LNCaP clone FGC (cell line): ENCODE measurements at places on chromosomes 7 and 10.
A peak's percentile ranks its signal among the peaks of the same experiment; 100 is the strongest.

- no peak for DNase-seq
Measured at GRCh38 chr10:8044331-8044907, 10.1 kb upstream of the GATA3 start.

GRCh38 chr10:65413001-65413400 is 1512.8 kb upstream of the LRRTM3 start:
- DNase-seq, result no peak

GRCh38 chr10:77291596-77292505 is 345.8 kb downstream of the KCNMA1 start:
- DNase-seq, result no peak

- DNase-seq, result no peak
Measured at GRCh38 chr10:121084675-121085070, 233.5 kb downstream of the WDR11 start.

- DNase-seq, result no peak
Measured at GRCh38 chr7:105837765-105838626, 38.4 kb downstream of the ATXN7L1 start.

DNA sequence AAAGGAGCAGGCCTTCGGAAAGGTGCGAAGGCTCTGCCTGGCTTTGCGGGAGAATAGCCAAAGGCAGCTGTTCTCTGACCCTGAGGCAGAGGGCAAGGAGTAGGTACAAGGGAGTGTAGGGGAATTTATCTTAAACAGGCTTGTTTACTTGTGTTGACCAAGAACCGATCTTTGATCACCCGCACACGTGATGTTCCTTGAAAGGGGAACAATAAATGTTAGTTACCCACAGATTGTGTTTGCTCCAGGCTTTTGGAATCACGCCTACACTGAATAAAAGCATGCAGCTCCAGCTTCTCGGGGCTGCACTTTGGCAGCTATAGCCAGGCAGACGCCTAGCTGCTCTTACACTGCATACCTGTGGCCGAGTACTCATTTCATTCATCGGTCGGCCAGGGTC is 420.8 kb downstream of the PHF14 start:
- no peak for DNase-seq

DNA sequence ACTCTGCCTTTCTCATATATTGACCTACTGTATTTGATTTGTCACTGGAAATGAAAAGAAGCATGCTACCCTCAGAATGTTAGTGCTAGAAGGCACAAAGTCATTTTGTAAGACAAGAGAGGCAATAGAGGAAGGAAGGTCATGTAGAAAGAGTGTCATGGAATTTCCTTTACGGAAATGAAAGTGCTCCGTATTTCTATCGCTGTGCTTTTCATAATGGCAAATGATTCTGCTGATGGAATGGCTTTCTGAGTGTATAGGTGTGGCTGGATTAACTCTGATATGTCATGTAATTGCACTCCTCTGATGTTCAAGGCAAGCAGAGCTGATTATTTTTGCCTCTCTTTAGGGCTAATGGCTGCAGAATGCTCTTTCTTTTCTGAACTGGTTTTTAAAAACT is 15.5 kb upstream of the STEAP4 start:
- no peak for DNase-seq

DNA sequence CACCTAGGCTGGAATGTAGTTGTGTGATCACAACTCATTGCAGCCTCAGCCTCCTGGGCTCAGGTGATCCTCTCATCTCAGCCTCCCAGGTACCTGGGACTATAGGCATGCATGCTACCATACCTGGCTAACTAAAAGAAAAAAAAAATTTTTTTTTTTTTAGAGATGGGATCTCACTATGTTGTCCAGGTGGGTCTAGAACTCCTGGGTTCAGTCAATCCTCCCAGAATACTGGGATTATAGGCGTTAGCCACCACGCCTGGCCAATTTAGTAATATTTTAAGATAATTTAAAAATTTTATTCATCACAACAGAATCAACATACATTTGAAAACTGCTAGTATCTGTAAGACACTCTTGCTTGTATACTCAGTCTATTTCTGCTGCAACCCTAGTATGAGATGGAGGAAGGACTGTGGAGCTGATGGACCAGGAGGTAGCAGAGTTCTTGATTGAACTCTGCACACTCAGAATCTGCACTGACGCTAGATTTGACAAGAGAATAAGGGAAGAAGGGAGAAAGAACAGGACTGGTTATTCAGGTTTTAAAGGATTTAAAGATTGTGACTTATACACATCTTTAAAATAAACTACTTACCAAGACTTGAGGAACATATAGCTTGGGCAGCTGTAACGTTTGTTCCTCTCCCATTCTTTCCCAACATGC is 57.6 kb downstream of the VCL start:
- no peak for DNase-seq

- no peak for DNase-seq
Measured at GRCh38 chr10:114987995-114988394, 50.0 kb downstream of the TRUB1 start.

DNA sequence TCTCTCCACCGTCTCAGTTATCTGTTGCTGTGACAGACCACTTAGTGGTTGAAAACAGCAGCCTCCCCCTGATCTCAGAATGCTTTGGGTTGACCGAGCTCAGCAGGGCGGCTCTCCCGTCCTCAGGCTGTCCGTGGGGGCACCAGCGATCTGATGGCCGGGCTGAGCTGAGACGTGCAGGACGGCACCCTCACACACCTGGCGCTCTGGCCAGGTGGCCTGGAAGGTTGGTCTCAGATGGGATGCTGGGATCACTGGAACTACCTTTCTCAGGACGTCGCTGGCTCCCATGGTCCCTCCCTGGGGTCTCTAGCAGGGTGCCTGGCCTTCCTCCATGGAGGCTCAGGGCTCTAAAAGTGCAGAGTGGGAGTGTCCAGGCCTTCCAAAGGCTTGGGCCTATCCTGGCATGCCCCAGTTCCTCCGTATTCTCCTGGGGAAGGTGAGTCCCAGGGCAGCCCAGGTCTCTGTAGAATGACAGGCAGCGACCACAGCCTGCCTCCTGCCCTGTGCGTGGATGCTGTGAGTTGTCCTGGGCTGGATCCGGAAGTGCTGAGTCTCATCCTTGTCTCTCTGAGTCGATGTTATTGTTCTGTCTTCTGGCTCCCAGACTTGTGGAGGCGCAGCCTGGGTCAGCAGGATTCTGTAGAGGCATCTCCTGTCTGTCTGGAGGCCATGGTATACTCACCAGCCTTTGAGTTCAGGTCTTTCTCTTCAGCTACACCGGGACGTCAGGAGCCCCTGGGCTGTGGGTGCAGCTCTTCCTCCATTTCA is 12.2 kb upstream of the PWWP2B start:
- DNase-seq, result no peak

- DNase-seq, result no peak
Measured at GRCh38 chr7:130938661-130939060, 204.7 kb upstream of the KLF14 start.

- DNase-seq, result no peak
Measured at GRCh38 chr7:50793947-50794570, 11.4 kb upstream of the GRB10 start.

GRCh38 chr10:49776851-49777250 is 14.7 kb upstream of the OGDHL start:
- DNase-seq, result no peak

DNA sequence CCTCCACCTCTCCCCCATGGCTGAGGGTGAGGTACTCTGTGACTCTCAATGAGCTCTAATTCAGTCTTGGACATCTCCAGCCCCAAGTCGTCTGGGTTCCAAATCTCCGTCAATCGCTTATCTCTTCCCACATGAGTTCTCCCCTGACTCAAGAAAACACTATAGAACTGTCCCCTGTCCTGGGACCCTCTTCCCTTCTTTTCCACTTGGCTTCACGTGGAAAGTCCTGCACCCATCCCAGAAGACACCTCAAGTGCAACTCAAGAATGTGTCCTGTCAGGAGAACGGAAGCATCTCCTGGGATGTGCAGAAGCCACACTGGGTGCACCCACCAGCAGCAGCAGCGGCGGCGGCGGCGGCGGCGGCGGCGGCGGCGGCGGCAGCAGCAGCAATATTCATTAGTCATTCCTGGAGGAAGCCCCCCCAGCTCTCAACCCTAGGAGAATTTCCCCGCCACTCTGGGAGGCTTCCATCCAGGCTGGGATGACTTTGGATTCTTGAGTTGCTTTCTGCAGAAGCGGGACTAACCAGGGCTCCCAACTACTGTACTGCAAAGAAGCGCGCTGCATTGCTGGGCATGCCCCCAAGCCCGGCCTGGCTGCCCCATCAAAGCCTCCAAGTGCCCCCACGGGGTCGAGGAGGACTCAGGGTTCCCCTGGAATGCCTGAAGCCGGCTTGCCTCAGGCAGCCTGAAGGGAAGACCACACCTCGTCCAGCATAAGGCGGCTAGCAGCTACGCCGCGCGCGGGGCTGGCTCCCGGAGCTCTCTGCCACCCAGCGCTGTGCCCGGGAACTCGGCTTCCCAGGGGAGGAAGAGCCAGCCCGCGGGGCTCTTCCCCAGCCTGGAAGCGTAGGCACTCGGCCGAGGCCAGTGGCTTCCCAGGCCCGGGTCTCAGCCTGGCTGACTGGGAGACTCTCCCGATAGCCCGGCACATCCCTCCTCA is 1.0 kb downstream of the CRTAC1 start:
- no peak for DNase-seq

DNA sequence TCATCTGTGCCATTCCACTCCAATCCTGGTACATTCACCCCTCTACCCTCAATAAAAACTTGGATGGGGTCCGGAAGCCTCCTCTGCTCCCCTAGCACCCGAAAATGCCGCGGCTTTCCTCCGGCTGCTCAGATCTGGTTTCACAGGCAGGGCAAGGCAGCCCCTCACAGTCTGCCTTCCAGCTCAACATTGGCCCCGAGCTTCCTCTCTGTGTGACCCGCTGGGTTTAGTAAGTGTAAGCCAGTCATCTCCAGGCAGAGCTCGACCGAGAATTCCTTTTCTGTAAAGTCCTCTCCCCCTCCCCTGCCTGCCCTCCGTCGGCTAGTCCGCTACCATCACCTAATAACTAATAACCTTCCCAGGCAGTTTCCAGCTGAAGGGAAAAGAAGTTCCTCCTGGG is 3.4 kb downstream of the INHBA start:
- no peak for DNase-seq

DNA sequence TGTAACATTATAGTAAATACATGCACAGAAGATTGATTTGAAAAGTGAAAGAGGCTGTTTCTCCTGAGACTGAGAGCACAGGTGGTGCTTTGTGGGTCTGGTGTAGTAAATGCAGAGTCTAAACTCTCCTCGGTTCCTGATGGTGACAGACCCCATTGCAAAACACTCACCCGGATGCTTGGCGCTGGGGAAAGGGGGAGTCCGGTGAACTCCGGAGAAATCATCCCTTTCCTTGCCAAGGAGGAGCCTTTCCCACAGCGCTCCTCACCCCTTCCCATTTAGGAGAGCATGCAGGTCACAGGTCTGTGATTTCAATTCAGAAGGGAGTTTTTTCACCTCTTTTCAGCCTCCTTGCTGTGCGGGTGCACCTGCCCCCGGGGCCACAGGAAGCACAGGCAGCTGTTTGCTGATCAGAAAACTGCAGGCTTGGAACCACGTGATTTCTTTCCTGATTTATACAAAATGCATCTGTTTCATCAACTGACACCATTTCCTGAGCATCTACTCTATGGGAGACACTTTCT is 75.6 kb upstream of the LYZL2 start:
- DNase-seq, result no peak

GRCh38 chr7:158891922-158892321 is 35.6 kb downstream of the DYNC2I1 start:
- DNase-seq, result peak; percentile 37

DNA sequence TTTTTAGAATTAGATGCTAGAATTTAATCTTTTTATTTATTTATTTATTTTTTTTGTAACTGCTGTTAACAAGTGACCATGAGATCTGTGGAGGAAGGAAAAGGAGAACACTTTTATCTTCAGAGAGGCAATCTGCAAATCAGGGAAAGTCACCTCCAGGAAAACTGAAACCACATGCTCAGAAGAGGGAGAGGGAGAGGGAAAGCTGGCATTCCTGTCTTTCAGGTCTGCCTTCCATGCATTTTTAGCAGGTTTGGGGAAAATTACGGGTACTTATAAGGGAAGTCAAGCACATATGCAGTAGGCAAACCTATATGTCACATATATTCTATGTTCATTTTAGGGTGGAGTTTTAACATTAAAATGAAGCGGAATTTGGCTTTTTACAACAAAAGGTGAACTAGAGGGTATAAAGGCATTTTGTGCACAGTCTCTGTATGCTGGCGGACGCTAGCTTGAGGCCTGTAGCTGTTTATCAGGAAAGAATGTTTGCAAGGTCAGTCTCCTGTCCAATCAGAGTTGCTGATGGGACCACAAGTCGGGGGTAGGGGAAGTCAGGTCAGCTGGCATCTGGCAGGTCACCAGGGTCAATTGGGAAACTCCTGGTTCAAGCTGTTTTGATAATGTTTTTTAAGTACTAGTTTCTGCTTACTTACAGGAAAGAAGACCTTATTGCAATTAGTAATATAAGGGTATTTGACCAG is 333.5 kb downstream of the GPR158 start:
- DNase-seq, result no peak

DNA sequence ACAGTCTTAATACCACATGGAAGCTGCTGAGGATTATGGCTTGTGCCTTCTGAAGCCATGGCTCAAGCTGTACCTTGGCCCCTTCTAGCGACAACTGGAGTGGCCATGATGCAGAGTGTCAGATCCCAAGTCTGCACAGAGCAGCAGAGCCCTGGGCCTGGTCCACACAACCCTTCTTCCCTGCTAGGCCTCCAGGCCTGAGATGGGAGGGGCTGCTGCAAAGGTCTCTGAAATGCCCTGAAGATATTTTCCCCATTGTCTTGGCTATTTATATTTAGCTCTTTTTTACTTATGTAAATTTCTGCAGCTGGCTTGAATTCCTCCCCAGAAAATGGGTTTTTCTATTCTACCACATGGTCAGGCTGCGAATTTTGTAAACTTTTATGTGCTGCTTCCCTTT is 804.6 kb upstream of the ZWINT start:
- no peak for DNase-seq

- DNase-seq, result no peak
Measured at GRCh38 chr10:18279173-18279572, 138.9 kb downstream of the CACNB2 start.

GRCh38 chr10:128274938-128275337 is 148.7 kb upstream of the MKI67 start:
- peak; percentile 11 for DNase-seq

- DNase-seq, result no peak
Measured at GRCh38 chr7:139734395-139734794, 43.4 kb downstream of the HIPK2 start.

DNA sequence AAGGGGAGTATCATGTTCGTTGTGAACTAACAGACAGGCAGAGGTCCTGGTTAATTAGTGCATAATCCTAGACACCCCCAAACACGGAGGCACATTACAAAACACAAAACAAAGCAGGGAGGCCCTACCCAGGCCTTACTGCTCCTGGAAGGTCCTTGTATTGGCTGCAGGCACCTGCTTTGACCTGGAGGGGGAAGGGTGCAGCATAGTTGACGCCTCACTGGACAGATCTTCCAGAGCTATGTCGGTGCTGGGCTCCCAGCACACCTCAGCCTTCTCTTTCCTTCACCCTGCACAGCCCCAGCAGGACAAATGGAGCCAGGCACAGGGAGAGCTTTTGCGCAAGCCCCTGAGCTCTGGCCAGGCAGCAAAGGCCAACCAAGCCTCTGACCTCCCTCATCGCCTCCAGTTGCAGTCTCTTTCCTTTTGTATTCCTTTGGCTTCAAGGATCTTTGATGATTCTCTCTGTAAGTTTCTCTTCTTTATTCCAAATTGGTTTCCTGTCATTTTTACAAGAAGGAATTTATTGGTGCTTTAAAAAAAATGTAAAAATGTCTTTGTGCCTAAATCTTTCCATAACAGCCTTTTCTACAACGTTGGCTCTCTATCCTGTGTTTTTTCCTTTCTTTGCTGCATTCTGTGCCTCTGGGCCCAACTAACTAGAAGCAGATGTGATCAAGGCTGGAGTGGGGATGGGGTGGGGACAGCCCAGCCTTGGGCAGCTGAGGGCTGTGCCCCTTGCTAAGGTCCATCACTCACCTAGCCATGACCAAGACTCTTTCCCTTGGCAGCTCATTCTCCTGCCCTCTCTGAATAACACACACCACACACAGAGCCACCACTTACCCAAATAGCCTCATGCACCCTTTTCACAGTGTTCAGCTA is 317.1 kb upstream of the NPVF start:
- DNase-seq, result no peak
